ENCODE measurements at places on chromosomes 7 and 10.

DNA sequence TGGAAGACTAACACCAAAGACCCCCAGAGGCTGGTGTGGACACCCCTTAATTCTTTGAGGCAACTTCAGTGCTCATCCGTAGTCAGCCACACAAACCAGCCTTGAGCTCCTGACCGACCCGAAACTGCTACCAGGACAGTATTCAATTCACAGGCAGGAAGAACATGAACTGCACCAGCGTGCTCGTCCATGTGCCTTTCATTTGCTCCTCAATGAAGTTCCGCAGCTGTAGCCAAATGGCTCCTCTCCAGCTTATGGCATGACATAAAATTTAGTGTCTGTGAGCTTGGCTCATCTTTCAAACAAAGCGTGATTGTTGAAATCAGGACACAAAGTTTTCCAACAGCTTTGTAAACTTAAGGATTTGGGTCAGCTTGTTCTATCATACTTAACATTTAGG, 144.1 kb upstream of the FAM171A1 start:
- H3K27ac ChIP-seq: no peak overlapping the region
- peak; percentile 71 for DNase-seq
- no peaks in the 10 kb centered on the region for H3K36me3 ChIP-seq
- H3K27me3 ChIP-seq: 0 out of 2 replicates have a peak, but pooled peaks cover 5% of the 10 kb centered on the region

GRCh38 chr10:63773106-63773505, 251.9 kb downstream of the REEP3 start:
- no peak overlapping the region for H3K4me3 ChIP-seq
- peaks cover 9% of the 10 kb centered on the region for H3K27me3 ChIP-seq
- H3K27ac ChIP-seq: no peak overlapping the region
- H3K36me3 ChIP-seq: no peaks in the 10 kb centered on the region
- H3K4me1 ChIP-seq: no peaks in the 10 kb centered on the region

GRCh38 chr7:120731271-120731670, 126.7 kb downstream of the TSPAN12 start:
- H3K4me1 ChIP-seq: peaks cover 12% of the 10 kb centered on the region
- no peak overlapping the region for H3K4me3 ChIP-seq
- no peaks in the 10 kb centered on the region for H3K27me3 ChIP-seq
- no peak for DNase-seq

DNA sequence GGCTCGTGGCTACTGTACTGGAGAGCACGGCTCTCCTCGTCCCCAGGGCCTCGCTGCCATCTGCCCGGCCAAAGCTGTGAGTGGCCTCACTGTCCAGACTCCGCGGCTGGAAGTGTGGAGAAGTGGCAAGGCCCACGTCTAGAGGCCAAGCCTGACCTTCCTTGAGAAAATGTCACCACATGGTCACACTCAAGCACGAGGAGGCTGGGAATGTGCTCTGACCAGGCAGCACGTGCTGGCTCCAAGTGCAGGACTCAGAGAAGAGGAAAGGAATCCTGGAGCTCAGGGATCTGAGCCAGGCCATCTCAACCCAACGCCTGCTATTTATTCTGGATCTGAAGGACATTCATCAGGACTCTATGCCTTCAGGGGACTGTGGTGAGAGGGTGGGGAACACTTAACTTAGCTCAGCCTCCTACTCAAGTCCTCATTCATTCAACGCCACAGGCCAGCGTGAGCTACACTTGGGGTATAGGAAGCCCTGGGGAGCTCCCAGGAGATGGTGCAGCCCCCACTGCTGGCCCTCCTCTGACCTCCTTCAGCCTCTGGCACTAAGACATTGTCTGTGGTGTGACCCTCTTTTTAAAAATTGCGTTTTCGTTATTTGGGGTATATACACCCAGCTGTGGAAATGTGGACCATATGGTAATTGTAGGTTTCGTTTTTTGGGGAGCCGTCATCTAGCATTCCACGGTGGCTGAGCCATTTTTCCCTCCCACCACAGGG, 29.0 kb downstream of the EN2 start:
- no peaks in the 10 kb centered on the region for H3K36me3 ChIP-seq
- no peaks in the 10 kb centered on the region for H3K4me1 ChIP-seq
- DNase-seq: no peak
- no peak overlapping the region for H3K4me3 ChIP-seq

- no peak for DNase-seq
- H3K4me3 ChIP-seq: no peak overlapping the region
- no peaks in the 10 kb centered on the region for H3K27me3 ChIP-seq
- H3K27ac ChIP-seq: no peak overlapping the region
Measured at GRCh38 chr10:1331560-1331959, 275.4 kb downstream of the WDR37 start.

DNA sequence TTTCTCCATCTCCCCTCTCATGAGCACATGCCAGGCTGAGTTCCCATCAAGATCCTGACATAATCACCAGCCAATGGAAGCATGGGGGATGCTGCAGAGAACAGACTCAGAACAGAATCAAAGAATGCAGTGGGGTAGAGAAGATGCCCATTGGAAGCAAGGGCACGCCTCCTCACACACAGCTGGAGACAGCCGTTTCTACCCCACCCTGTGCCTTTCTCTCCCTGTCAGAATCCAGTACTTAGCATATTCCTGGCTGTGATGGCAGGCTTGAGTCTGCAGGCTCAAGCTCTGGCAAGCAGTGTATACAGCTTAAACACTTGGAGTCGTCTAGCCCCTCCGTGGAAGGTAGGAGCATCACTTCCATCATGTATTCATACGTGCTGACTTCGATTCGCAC, 867.9 kb downstream of the NRG3 start:
- no peak overlapping the region for H3K27ac ChIP-seq
- no peaks in the 10 kb centered on the region for H3K4me1 ChIP-seq
- no peaks in the 10 kb centered on the region for H3K27me3 ChIP-seq
- no peak for DNase-seq
- no peak overlapping the region for H3K4me3 ChIP-seq
- H3K36me3 ChIP-seq: no peaks in the 10 kb centered on the region

GRCh38 chr10:21368022-21368582, 157.4 kb downstream of the SKIDA1 start:
- DNase-seq: no peak
- no peaks in the 10 kb centered on the region for H3K27me3 ChIP-seq
- no peak overlapping the region for H3K27ac ChIP-seq
- H3K36me3 ChIP-seq: no peaks in the 10 kb centered on the region
- no peak overlapping the region for H3K4me3 ChIP-seq
- H3K4me1 ChIP-seq: peaks cover 31% of the 10 kb centered on the region

GRCh38 chr10:84270708-84271107, 25.9 kb downstream of the RGR start:
- no peaks in the 10 kb centered on the region for H3K36me3 ChIP-seq
- H3K27me3 ChIP-seq: no peaks in the 10 kb centered on the region
- H3K4me1 ChIP-seq: peaks cover 20% of the 10 kb centered on the region
- no peak overlapping the region for H3K27ac ChIP-seq
- no peak for DNase-seq
- no peak overlapping the region for H3K4me3 ChIP-seq

DNA sequence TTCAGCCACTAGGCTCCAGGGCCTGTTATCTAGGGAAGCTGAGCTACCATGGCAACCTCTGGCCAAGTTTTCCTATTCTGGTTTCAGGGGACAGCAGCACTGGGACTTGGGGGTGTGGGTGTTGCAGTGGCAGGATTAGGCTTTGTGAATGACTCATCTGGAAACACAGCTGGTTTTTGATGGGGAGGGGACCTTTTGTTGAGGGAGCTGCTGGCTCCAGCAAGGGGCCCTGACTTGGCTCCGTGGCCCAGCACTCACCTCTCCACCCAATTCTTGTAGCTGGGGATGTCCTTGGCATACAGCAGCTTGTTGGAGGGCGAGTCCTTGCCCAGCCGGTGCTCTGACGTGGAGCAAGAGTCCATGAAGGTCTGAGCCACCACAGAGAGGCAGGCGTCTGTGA, 435.9 kb downstream of the PLXNA4 start:
- DNase-seq: peak; percentile 33
- no peaks in the 10 kb centered on the region for H3K36me3 ChIP-seq
- H3K27me3 ChIP-seq: no peaks in the 10 kb centered on the region

GRCh38 chr10:112335111-112335867, 38.6 kb upstream of the ACSL5 start:
- DNase-seq: peak; percentile 50
- H3K27me3 ChIP-seq: no peaks in the 10 kb centered on the region
- H3K27ac ChIP-seq: peak overlapping the region; percentile 45
- peaks cover 26% of the 10 kb centered on the region for H3K4me1 ChIP-seq

DNA sequence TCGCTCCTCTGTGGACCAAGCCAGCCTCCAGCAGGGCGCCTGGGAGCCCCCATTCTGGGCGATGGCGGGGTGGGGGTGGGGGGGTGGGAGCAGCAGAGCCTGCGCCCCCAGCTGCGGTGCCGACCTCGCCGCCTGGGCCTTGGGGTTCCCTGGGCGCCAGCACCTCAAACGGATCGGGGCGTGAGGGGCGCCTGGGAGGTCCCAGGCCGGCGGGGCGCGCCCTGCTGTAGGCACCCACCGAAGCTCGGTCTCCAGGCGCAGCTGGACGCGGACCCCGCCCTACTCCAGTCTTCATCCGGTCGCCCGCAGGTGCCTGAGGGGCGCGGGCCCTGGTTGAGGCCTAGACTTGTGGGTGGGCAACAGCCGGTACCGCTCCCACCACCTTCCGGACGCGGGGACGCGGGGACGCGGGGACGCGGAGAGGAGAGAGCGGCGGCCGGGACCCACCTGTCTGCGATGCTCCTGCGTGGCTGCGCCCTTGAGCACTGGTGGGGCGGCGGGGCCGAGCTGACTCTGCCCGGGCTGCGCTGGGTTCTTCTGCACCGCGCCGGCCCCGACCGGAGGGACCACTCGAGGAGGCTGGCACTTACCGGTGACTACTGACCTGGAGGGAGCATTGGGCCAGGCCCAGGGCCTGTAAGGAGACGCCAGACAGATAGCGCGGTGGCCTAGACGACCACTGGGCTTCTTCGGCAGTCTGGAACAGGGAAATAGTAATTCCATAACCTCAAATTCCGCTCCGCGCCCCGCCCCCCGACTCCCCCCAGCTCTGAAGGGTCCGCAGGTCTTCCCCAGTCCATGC, 5.5 kb upstream of the KCP start:
- no peak for DNase-seq
- no peak overlapping the region for H3K27ac ChIP-seq
- peaks cover 59% of the 10 kb centered on the region for H3K27me3 ChIP-seq
- no peak overlapping the region for H3K4me3 ChIP-seq

DNA sequence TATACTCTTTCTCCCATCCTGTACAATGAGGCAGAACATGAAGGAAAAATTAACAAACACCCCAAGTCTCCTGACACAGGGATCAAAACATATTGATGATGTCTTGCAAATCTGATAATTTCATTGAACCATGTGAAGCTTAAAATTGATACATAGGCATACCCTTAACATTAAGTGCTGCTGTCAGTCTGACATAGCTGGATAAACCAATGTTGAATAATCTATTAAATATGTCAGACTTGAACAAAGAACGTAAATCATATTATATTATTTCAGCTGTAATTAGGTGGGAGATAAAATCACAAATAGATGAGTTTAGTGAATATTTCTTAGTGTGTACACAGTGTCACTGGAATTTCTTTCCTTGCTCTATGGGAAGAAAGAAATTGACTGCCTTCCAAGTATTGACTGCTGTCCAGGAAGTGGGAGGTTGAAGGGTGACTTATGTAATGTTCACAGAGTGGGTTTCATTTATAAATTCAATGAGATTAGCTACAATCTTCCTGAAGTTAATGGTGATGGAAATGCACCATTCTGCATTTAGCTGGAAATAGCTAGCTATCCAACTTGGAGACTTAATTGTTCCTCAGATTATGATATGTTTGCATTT, 170.8 kb downstream of the AUTS2 start:
- H3K27me3 ChIP-seq: no peaks in the 10 kb centered on the region
- H3K27ac ChIP-seq: no peak overlapping the region
- no peak for DNase-seq
- H3K36me3 ChIP-seq: no peaks in the 10 kb centered on the region

Data from GM23248 (cell line).